ENCODE measurements at places on chromosomes 13 and 19. TPM values are rescaled to one million over a fixed set of nuclear protein-coding genes. Genes with fewer than 3 reads are reported as not detected.

Gene RNF225
- 0.24 TPM for total RNA-seq

Gene ZNF480
- total RNA-seq, result 11.8 TPM

Gene ACP7
- 0.92 TPM for total RNA-seq

Gene FBXO27
- total RNA-seq, result 9.0 TPM

Gene ZNF738
- 6.5 TPM for total RNA-seq

Gene NAPSA
- total RNA-seq, result 0.41 TPM

Gene HPN
- total RNA-seq, result not detected

Gene CYP4F22
- 0.10 TPM for total RNA-seq

Gene PABPC3
- total RNA-seq, result 0.14 TPM

Gene BORA
- total RNA-seq, result 14.2 TPM

Gene IPO5
- total RNA-seq, result 143 TPM

Gene CYP4F2
- not detected for total RNA-seq

Gene NPHS1
- total RNA-seq, result not detected

Gene AP1M2
- total RNA-seq, result 117 TPM

Gene SIGLECL1
- not detected for total RNA-seq

Gene CYP2F1
- not detected for total RNA-seq

Gene ZNF582
- total RNA-seq, result 2.2 TPM

Gene FPR3
- total RNA-seq, result not detected

Gene PROZ
- not detected for total RNA-seq

Gene ZNF737
- 4.1 TPM for total RNA-seq

Gene SIGLEC8
- not detected for total RNA-seq

Gene EFNA2
- not detected for total RNA-seq

Gene FSD1
- total RNA-seq, result 8.6 TPM

Gene IGSF23
- not detected for total RNA-seq

Gene SLC25A42
- 2.7 TPM for total RNA-seq

Gene ACER1
- total RNA-seq, result not detected

Gene INAFM1
- total RNA-seq, result 2.2 TPM

Gene CGB1
- not detected for total RNA-seq

Gene CGB8
- total RNA-seq, result not detected

Gene DHDH
- 0.46 TPM for total RNA-seq

Gene CHMP2A
- total RNA-seq, result 99.9 TPM

Gene RGCC
- total RNA-seq, result 0.51 TPM

Gene ATP4B
- total RNA-seq, result not detected

Gene ANGPTL8
- total RNA-seq, result not detected

Gene GAPDHS
- total RNA-seq, result not detected

Measured in foreskin keratinocyte (primary cell).